ENCODE measurements at places on chromosomes 6 and 20.
A peak's percentile ranks its signal among the peaks of the same experiment; 100 is the strongest.

DNA sequence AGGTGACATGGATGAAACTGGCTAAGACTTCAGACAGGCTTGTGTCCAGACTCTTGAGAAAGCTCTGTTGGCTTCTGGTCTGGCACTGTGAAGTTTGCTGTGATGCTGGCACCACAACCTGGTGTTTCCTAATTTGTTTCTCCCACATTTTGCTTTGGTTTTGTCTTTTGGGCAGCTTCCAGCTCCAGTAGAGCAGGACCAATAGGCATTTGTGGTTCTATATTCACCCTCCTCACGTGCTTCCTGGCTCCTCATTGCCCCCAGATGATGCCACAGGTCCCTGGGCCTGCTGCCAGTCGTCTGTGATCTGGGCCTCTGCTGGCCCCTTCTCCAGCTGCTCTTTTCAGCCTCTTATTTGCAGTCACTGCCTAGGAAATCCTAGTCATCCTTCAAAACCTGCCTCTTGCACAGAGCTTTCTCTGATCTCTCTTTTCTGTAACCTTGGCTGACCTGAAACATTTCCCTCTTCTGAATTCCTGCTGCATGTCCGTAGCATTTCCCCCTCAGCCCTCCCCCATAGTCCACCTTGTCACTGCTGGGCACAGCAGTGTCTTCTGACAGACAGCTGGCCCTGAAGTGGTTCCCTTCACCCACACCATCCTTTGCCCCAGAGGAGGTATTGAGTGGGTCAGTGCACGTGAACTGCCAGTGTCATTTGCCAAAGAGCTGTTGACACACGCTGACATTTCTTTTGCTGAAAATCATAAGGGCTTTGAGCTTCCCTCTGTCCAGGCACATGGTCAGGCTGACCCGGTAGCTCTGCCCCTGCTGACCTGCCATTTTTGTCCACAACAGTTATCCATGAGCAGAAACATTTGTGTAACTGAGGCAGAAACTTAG, 63.0 kb downstream of the PTPN1 start:
- DNase-seq: no peak

DNA sequence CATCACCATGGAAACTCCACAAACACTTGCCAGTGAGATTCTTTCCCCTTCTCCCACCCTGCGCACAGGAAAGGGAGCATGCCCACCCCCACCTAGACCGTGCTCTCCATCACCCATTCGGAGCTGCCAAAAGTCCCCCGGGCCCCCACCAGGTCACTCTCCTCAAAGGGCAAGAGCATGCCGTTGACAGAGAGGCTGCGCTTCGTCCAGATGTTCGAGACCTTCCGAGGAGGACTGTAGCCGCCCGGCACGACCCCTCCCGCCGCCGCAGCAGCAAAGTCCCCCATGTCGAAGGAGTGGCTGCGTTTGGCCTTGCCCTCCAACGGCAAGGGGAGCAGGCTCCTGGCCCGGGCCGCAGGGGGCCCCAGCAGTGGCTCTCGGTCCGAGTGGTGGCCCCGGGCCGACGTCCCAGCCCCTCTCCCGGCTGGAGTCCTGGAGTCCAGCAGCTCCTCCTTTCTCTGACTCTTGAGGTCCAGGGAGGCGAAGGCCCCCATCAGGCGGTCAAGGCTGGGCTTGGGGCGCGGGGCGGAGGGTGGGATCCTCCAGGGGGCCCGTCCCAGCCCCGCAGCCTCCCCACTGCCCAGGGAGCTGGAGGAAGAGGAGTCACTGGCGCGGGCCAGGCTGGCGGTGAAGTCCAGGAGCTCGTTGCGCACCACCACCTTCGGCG, 195.2 kb downstream of the LRFN2 start:
- DNase-seq: no peak

GRCh38 chr6:10395171-10395703, 19.6 kb downstream of the TFAP2A start:
- DNase-seq: no peak

DNA sequence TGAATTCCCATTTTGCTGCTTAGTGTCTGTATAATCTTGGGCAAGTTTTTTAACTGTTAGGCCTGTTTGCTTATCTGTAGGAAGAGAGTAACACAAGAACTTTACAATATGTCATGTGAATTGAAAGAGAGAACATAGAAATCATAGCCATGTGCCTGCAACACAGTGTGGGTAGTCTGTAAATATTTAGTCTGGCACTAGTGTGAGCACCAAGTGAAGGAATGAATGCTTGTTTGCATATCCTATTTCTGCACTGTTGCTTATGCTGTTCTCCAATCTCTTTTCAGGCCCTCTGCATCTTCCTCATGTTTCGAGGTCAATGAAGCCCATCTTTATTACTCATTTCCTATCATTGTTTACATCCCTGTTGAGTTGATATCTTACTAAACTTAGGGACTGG, 49.2 kb downstream of the CBFA2T2 start:
- no peak for DNase-seq

DNA sequence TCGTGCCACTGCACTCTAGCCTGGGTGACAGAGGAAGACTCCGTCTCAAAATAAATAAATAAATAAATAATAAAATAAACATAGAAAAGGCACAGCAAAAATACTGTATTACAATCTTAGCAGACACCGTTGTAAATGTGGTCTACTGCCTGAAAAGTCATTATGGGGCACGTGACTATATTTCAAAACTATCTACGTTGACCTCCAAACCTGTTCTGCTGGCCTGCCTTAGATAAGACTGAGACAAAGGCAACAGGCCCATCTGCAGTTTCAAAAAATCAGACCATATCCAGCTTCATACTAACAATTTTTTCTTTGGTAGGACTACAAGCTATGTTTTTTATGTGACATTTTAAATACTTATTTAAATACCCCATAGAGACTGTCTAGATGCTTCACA, 59.1 kb downstream of the AGPAT4 start:
- DNase-seq: no peak

DNA sequence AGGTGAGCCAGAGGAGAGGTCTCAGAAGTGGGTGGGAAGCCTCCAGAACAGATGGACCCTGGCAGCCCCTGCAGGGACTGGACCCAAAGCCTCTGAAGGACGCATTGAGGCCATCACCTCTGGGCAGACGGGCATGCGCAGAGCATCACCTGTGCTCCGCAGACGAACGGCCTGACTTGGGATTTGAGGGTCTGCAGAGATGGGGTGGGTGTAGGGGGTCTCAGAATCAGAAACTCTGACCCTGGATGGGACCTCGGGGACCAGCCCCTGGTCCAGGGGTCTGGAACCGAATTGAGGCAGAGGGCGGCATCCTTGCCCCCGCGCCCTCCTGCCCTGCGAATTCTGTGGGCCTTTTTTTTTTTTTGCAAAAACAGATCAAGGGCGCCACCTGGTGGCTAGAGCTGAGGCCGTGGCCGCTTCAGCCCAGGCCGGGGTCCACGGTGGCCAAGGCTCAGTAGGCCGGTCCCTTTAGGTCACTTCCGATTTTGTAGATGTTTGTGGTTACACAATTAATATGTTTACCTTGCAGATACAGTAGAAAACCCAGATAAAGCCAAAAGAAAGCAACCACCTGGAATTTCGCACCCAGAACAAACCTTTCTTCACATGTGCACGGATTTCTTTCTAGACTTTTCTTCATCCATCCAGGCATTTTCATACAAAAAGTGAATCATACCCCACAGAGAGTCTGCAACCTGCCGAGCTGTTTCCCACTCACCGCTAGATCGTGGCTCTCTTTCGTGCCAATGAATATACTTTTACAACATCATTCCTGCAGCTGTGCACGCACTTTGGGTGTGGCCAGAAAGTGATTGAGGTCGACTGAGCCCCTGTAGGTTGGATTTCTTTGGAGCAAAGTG, 25.9 kb downstream of the ZBP1 start:
- peak; percentile 77 for DNase-seq

DNA sequence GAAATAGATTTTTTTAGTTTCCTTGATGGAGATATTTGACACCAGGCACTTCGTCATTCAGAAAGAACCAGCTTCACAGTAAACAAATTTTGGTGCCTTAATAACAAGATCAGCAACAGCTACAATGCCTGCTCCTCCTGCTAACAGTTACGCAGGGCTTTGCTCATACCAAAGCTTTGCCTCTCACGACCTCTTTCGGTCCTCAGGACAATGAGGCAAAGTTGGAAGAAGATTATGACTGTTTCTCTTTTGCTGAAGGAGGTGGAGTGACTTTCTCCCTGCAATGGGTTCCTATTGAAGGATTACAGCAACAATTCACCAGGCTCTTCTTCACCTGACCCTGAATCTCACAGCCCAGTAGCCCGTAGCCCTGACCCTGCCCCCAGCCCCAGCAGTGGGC, 440.1 kb downstream of the PREX1 start:
- DNase-seq: no peak

DNA sequence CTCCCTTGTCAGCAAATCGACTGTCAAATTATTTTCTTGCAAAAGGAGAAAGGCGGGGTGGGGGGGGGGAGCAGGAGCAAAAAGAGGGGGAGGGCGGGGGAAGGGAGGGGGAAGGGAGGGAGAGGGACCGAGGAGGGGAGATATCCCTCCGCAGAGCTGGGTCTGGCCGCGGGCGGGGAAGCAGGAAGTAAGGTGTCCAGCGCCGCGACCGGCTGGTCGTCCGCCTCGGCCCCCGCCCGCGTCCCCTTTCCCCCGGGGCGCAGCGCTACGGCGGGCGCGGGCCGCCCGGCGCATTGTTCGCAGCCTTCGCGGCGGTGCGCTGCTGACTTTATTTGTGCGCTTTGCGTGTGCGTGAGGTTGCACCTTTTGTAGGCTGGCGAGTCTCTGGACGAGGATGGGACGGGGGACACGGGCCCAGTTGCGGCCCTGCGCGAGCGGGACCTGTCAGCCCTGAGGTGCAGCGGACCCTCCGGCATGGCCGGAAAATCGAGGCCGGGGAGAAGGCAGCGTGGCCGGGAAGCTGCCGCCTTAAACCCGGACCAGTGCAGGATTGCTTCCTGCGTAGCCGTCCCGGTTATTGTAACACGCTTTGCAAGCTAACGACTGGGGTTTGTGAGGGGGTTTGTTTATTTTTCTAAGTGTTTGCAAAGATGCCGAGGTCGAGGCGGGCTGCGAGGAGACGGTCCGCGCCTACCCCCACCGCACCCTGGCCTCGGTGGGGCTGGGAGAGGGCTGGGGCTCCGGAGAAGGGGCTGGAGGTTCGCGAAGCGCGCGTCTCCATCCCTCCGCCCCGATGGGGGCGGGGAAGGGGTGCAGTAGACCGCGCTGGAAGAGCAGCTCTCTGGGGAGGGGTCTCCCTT, 675 bp upstream of the TRERF1 start:
- peak; percentile 79 for DNase-seq

- DNase-seq: no peak
These were observed 453.6 kb upstream of the FLRT3 start for GRCh38 chr20:14790771-14791620.

GRCh38 chr6:168031411-168031971, 34.0 kb downstream of the KIF25 start:
- DNase-seq: peak; percentile 70

GRCh38 chr6:157173776-157174175, 149.5 kb downstream of the TMEM242 start:
- no peak for DNase-seq

DNA sequence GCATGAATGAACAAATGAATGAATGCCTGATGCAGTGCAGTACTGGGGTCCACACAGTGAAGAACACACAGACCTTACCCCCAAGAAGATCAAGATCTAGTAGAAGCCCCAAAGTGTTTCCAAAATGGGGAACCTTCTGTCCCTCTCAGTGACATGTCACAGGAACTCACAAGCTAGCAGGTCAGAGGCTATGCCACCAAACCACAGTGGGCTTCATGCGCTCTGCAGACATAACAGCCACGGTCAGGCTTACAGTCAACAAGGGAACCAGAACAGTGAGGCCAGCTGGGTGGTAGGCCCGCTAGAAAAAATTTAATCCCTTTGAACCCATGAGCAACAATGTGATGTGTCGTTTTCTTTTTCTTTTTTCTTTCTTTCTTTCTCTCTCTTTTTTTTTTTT, 20.2 kb upstream of the ARFGEF2 start:
- peak; percentile 38 for DNase-seq

DNA sequence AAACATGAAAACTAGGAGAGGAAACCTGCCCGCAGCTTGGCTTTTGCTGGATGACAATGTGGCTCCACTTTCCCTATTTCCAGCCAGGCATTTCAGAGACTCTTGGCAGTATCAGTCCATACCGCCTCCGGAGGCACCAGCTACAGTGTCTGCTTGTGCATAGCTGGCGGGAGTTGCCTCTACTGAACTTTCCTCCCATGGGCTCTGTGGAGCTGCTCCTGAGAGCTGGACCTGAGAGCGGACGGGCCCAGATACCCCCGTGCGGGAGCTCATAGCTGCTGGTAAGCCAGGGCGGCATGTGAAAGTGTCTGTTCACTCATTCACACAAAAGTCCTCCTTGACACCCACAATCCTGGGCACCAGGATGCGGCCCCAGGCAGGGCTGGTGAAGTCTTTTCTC, 130.3 kb upstream of the PMEPA1 start:
- no peak for DNase-seq

DNA sequence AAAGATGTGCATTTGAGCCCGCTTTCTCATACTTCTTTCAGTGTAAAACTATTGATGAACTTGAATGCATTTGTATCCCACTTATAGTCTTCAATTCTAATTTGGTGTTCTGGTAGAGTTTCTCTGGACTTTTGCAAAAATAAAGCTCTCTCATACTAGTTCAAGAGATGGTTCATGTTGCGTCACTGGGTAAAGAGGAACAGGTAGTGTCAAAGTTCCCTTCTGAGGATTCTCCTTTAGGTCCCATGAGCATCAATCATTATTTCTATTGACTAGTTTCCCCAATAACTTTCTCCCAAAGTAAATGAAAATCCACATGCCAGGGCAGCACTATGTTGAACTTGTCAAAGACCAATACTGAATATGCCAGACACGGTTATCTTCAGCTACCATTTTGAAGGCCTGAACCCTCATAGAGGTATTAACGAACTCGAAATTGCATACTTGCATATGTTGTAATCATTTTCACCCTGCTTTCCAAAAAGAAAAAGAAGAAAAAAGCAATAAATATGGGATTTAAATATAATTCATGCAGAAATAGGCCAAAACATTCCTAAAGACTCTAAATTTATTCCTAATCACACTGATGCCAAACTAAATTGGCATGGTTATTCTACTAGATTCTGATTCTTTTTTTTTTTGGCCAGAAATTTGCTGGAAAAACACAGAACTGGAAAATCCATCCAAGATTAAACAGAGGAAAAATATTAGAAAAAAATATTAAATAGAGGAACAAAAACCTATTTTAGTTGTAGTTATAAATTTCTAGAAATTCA, 84.5 kb downstream of the SGK1 start:
- no peak for DNase-seq
